ENCODE measurements at places on chromosomes 6 and 20. TPM values are rescaled to one million over a fixed set of nuclear protein-coding genes. Genes with fewer than 3 reads are reported as not detected.

Gene CD83
- total RNA-seq: 11.9 TPM

Gene REPS1
- 28.8 TPM for total RNA-seq

Gene FNDC11
- total RNA-seq: not detected

Gene KHDC1L
- total RNA-seq: not detected

Gene PTK6
- total RNA-seq: 0.35 TPM

Gene TNNC2
- total RNA-seq: not detected

Gene C4A
- total RNA-seq: 3.2 TPM

Gene STMND1
- not detected for total RNA-seq

Gene LRRC73
- 0.17 TPM for total RNA-seq
